ELF-1 (cell line): ENCODE measurements at places on chromosomes 3 and 15.

DNA sequence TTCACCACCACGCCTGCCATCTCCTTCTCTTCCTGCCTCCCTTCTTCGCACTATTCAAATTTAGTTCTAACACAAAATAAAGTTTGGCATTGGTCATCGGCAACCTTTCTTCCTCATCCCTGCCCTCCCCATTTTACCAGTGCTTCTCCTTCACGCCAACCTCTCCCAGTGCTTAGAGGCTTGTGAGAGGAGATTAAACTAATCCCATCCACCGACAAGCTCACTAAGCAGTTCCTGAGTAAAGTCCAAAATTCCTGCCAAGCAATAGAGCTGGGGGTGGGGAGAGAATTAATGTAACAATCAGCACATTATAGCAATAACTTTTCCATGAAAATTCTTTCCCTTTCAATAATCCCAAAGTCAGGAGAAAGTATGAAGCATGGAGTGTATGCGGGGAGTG is 157.4 kb upstream of the GMNC start:
- no peak for DNase-seq

- DNase-seq, result peak; percentile 32
Measured at GRCh38 chr3:33915796-33916546, 117.5 kb downstream of the PDCD6IP start.

DNA sequence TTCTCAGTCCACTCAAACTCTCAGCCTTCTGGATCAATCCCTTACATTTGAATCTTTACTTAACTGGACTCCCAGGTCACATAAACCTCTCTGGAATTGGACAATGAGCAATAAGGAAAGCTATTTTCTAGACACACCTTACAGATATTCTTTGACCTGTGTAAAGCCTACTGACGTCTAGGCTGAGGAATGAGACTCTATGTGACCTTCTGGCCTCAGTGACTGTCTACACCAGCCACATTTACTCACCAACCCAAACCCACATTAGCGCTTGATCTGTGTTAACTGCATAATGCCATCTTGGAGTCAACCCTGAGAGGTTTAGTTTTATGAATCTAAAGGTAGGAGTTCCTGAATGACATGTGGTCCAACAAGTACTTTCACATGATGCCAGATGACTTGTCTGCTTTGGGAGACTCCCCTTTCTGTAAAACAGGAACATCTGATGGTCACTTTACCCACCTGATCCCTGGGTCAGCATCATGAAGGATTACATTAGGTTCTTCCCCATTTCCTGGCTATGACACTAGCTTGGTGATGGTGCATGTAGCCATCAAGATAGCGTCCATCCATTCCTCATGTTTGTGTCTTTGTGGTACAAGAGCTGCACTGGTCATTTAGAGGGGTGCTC is 11.4 kb upstream of the COMMD2 start:
- DNase-seq, result no peak

DNA sequence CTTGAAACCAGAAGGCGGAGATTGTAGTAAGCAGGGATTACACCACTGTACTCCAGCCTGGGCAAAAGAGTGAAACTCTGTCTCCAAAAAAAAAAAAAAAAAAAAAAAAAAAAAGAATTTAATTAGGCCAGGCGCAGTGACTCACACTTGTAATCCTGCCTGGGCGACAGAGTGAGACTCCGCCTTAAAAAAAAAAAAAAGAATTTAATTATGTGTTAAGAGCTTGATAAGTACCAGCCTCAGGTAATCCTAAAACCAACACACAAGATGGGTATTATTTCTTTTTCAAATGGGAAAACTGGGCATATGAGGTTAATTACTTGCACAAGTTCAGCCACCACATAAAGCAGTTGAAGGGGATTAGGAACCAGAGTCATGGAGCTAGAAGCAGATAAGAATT is 49.0 kb downstream of the PBRM1 start:
- peak; percentile 18 for DNase-seq

DNA sequence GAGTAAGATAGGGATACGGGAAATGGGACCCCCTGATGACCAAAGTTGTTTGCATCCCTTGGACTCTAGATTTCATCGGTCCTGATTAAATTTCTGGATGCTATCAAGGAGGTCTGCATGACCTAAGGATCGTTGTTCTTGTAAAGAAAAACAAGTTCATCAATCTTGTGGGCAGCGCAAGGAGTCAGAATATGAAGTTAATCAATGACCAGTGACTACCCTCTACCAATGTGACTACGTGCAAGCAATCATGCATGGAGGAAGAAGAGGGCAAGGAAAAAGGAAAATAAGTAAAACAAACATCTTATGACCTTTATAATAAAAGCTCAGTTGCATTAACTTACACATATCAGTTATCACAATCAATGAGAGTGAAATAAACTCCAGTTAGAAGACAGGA is 139.7 kb downstream of the RTP4 start:
- no peak for DNase-seq
